Amygdala (tissue), 56 donors: ENCODE measurements at places on chromosomes 2 and 18.

- DNase-seq: no peak
These were observed 160.6 kb downstream of the DTNA start for GRCh38 chr18:34870555-34871310.

- DNase-seq: no peak
These were observed 886.0 kb upstream of the CHAC2 start for GRCh38 chr2:52881606-52882005.

GRCh38 chr2:230552181-230552580, 136.2 kb downstream of the SP100 start:
- DNase-seq: no peak

- no peak for DNase-seq
These were observed 103.1 kb upstream of the ZC3H15 start for GRCh38 chr2:186382932-186383331.
